GOT3 (cell line): ENCODE measurements at places on chromosomes 1 and 21.

DNA sequence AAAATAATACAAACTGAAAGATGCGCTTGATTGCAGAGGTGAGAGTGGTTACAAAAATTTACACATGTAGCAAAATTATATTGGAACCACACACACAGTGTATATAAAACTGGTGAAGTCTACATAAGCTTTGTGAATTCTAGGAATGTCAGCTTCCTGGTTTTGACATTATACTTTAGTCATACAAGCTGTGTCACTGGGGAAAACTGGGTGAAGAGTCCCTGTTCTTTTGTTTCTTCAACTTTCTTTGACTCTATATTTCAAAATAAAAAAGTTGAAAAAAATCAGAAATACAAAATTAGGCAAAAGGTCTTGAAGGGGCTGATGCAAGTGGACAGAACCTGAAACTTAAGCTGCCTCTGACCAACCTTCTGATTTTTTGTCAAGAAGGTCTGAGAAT is 3.0 kb downstream of the C1QC start:
- DNase-seq = no peak

DNA sequence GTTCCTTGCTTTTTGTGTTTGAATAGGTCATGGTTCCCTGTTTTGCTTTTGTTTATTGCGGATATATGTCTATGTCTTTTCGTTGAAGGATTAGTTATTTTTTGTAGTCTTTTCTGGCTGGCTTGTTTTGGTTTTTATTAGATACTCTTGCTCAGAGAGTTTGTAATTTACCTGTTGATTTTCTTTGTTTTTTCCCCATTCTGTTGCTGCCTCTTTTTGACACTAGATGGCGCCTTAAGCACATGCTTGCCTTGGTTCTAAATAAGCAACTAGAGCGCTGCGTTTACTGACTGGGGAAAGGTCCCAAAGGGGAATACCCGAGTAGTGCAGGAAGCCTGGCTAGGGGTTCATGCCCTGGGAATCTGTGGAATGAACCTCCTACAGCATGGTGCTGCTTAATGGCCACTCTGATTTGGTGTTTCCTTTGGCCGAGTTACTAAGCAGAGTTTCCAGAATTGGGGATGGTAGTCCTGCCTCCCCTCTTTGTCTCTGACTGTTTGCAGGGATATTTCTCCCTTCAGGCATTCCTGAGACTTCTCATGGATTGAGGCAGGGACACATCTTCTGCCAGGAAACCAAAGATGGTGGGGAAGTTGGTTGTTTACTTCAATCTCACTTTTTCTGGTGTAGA is 143.2 kb downstream of the PTPRU start:
- DNase-seq = no peak

DNA sequence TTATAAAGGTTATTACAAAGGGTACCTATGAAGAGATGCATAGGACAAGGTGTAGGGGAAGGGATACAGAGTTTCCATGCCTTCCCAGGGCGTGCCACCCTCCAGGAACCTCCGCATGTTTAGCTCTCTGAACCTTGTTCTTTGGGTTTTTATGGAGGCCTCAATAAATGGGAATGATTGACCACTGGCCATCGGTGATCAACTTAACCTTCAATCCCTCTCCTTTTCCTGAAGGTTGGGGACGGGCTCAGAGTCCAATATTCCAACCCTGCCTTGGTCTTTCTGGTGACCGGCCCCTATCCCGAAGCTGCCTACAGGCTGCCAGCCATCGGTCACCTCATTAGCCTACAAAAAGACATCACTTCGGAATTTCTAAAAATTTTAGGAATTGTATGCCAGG is 11.7 kb downstream of the CD244 start:
- DNase-seq = no peak

DNA sequence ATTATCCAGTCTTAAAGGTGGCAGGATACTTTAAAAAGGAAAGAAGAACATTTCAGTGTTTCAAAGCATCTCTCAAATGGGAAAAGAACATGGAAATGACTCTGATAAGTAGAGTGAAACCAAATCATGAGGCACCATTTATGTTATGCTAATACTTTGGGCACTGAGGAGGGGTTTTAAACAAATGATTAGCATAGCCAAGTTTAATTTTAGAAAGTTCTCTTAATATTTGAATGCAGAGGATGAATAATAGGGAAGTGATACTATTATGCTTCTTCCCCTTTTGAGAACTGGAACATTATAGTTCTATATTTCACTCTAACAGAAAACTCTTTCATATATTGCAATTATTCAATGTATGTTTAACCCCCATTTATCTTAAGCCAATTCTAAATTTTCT is 1181.9 kb upstream of the PRMT6 start:
- DNase-seq = no peak

GRCh38 chr1:112264553-112264952 is 131.5 kb upstream of the CTTNBP2NL start:
- DNase-seq = no peak
